Kidney glomerular epithelial cell (primary cell): ENCODE measurements at places on chromosomes 11 and 22.

DNA sequence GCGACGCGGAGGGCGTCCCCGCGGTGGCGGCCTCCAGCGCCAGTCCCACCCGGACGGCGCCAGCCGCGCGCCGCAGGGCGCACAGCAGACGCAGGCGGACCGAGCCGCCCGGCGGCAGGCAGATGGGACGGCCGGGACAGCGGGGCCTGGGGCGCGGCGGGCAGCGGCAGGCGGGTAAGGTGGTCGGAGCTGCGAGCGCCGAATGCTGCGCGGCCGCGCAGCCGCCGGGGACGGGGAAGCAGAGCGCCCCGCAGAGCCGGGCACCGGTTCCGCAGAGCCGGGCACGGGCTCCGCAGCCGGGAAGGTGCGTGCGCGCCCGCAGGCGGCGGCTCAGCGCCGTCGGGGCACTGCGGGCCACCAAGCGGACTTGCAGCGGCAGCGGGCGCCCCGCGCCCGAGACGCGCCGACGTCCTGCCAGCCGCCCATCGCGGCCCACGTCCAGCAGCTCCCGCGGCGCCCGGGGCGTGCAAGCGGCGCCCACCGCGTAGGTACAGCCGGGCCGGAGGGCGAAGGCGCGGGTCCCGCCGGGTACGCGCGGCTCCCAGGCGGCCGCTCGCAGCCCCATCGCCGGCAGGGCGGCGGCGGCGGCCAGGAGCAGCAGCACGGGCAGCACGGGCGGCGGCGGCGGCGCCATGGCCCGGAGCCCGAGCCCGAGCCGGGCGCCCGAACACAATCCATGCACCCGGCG, 739 bp downstream of the CELSR1 start:
- no peak for DNase-seq

DNA sequence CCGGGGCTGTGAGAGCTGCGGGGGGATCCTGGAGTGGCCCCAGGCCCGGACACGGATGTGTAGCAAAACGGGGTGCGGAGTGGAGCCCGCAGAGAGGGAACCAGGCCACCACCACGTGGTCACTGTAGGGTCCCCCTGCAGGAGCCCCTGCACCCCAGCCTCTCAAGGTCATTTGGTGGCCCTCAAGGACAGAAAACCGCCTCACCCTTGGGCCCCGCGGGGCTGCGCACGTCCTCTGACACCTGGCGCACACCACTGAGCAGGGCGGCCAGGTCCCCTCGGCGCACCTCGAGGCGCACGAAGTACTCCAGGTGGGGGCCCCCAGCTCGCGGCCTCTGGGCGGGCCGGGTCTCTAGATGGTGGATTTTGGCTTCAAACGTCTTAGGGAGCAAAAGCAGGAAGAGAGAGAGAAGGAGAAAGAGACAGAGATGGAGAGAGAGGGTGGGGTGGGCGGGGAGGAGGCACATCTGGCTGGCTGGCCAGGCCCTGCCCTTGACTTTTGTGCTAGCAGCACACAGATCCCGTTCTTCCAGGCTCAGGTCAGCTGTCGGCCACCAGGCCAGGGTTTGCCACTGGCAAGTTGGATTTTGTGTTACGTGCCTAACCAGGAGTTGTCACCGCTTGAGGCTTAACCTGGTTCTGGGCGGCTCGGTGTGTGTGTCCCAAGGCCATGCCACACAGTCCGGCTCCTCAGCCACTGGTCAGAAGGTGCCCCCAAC, 3.2 kb downstream of the TH start:
- DNase-seq = no peak

DNA sequence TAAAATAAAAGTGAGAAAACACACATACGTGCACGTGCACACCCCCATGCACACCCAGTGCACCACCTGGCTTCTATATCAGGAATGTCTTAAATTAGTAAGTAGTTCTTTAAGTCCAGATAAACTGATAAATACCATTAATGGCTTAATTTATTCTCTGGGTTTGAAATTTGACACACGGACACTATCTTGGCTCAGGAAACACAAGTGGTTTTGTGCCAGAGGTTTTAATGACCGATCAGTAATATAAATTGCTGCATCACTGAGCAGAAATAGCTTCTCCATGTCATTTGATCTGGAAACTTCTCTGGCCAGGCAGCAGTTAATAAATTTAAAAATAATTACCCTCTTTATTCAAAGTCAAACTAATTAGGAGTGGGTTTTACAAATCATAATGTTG, 101.5 kb upstream of the NNMT start:
- no peak for DNase-seq

- DNase-seq = no peak
Observed at GRCh38 chr11:76810151-76810853, 27.1 kb downstream of the TSKU start.

- no peak for DNase-seq
Observed at GRCh38 chr11:134229126-134229790, 4.8 kb downstream of the VPS26B start.

DNA sequence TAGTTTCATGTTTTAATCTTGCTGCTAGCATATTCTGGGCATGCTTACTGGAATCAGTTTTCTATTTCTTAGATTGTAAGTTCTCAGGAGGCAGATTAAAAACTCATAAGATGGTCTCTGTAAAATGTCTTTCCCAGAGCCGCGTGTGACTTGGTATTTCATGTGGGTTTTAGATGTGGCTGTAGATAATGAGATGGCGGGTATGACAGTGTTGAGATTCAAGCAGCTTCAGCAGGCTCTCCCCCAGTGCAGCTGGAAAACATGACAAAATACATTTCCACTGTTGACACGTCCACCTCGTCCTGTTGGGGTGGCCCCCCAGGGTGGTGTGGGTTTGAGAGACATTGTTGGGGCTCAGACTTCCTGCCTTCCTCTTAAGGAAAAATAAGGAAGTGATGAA, 106.8 kb downstream of the KIRREL3 start:
- DNase-seq = no peak

GRCh38 chr11:78365381-78365792, 52.2 kb downstream of the GAB2 start:
- peak; percentile 47 for DNase-seq

DNA sequence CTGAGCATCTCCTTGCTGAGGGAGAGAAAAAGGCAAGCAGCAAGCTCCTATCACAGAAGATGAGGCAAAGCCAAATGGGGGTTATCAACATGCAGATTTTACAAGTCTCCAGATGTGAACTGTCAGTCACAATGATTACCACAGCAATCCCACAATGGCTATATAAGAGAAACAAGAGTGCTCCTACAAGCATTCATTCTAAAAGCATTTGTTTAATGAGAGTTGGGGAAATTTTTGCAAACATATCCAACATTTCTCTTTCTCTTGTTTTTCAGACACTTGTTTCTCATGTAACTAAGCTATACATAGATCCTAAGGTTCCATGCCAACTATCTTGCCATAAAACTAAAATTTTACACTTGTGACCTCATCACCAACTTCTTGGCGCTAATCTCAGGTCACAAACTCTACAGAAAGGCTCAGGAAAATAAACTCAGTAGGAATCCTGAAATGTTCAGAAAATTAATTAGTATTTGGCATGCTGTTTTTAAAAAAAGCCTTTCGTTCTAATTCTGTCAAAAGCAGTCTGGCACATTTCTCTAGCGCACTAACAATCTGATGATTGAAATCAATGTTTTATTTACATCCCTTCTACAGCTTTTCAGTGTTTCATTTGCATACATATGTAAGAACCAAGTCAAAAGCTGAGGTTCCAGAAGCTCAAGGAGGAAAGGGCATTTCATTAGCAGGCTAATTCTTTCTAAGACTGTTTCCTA, 199.5 kb downstream of the TTC28 start:
- DNase-seq = no peak

- DNase-seq = peak; percentile 33
Observed at GRCh38 chr22:45441138-45441537, 27.6 kb downstream of the RIBC2 start.

- no peak for DNase-seq
Observed at GRCh38 chr22:22583030-22583429, 24.0 kb upstream of the PRAME start.
